NCI-H1436 (cell line): ENCODE measurements at places on chromosomes 4 and X.

DNA sequence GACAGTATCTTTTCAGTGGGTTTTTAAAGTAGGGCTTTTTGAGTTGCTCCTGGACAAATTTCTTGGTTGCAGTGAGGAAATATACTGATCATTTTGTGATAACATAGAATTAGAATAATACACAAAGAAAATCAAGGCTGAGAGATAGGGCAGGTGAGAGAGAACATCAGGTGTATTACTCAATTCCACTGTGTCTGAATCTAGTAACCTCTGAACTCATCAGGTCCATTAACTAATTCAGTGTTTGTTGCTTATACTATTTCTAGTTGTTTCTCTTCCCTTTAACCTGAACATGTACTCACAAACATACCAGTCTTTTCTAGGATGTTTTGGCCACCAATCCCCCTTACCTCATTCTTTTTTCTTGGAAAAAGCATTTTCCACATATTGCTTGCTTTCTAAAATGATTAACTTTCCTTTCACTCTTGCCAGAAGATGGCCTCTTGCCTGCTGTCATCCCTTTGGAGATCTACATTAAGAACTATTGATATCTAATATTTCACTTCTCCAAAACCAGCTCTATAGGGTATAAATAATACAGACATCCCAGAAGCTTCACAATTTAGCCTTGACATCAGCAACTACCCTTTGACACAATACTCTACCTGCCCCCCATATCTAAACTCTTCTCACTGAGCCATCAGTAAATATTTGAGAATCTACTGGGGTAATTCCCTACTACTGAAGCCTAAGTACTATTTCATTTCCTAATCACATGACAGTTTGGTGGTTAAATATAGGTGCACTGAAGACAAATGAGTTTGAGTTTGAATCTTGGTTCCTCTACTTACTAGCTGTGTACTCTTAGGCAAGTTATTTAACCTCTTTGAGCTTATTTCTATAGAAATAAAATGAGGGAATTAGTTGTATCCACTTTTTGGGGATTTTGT lies 470.8 kb upstream of the IGFBP7 start:
- DNase-seq: no peak

DNA sequence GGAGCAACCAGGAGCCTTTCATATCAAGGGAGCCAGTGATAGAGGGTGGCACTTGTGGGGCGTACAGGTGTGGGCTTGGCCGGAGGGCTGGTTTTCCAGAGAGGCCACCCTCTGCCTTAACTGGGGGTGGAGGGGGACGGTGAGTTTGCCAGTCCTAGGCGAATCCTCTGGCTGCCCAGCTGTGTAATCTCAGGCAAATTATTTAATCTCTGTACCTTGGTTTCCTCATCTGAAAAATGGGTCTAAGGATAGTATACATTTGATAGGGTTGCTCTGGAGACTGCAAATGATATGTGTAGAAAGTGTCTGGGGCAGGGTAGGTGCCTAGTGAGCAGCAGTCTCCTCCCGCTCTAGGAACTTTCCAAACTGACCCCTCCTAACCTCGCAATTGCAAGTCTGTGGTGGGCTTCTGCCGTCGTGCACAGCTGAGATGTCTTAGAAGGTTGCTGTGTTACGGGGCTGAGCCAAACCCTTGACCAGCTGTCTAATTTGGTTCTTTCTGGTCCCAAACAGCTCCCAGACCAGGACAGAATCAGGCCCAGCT lies 3.8 kb upstream of the CXCR3 start:
- DNase-seq: no peak

DNA sequence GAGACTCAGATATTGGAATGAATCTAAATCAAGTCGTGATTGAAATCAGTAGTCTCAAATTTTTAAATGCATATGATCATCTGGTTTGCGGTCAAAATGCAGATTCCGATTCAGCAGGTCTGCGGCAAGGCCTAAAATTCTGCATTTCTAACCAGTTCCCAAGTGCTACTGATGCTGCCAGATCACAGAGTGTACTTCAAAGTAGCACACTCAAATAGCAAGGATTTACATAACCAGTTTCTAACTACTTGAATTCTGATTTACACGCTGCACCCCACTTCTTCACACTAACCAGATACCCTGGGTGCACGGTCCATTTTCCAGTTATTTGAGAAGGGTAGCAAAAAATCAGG lies 752 bp downstream of the MBTPS2 start:
- DNase-seq: no peak

DNA sequence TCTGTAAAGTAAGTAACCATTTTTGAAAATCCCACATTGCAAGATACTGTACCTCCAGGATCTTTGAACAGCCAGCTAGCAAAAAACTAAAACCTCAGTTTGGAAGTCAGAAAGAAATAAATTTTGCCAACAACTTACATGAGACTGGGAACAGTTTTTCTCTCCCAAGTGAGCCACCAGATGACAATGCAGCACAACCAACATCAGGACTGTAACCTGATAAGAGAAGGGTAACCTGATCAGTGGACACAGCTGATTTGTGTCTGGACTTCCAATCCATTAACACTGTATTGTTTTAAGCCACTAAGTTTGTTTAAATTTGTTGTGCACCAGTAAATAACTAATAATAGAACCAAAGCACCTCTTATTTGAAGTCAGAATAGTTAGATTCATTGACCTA lies 923.3 kb downstream of the FAT4 start:
- no peak for DNase-seq

DNA sequence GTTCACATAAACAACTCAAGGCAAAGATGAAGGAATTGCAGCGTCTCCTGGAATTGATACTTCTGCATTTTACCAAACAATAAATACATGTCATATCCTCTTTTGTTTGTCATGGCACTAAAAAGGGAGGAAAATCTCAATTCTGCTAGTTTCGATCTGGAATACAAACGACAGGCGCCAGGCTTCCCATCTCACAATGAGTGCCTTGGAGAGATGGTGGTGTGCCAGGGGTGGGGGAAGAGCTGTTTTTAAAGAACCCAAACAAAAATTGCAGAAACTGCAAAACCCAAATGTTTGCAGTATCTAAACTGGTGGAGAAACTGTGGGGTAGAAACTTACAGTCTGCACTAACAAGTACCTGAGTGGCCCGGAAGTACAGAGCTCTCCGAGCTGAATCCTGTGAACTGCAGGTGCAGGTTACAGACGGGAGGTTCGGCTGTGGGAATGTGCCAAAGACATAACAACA lies 53.0 kb upstream of the KLF3 start:
- DNase-seq: no peak

GRCh38 chr4:114383067-114383466 lies 215.5 kb upstream of the UGT8 start:
- DNase-seq: no peak

DNA sequence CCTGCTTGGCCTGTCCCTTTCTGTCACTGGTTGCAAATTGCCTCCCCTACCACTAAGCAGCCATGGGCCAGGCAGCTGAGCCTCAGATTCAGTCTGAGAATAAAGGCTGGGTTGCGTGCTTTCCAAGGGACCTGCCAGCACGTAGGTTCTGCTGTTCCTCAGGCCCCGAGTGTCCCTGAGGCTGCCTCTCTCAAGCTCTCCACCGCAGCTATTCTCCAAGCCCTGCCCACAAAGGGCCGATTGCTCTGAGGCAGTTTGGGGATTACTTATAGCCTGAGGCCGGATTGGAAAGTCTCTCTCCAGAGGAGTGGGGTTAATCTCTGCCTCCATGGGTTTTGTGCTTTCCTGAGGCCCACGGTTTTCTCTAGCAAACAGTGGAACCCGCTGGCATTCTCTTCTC lies 590.7 kb downstream of the BCOR start:
- no peak for DNase-seq

DNA sequence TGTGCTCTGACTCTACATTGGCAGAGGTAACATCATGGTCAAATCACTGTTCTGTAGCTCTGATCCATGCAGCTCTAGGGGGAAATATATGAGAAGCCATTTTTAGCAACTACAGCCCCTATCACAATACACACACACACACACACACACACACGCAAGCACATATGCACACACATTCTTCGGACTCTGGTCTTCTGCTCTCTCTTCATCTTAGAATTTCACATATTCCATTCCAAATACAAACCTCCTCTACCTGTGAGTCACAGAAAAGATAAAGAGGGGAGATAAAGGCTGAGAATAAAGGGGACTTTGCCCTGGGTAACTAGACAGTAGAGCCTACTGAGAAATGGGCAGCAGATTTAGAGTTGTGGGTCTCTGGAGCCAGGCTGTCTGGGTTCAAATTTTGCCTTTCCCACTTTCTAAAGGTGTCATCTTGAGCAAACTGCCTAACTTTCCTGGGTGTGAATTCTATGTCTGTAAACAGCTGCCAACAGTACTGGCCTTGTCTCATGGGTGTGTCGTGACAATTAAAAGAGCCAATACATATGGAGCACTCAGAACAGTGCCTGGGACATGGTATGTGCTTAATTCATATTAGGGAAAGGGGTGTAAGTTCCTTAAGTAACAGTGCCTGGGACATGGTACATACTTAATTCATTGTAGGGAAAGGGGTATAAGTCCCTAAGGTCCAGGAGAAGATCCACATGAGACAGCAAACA lies 11.6 kb upstream of the RASL11B start:
- no peak for DNase-seq
